Immature natural killer cell (primary cell): ENCODE measurements at places on chromosomes 3 and 15.

DNA sequence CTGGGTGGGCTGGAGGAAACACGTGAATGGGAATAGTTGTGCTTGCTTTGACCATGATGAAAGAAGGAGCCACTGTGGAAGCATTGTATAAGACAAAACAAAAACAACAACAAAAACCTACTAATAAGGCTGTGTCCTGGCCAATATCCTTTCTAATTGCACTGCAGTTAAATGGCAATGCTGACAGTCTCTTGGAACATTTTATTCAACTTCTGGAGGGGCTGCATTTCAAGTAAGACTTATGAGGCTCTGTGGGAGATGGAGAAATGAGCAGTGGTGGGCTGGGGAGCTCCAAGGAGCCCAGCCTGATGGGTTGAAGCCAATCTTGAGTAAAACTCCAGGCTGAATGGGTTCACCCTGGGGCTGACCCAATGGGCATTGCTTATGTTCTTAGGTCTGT, 99.8 kb upstream of the ROPN1 start:
- no peak for DNase-seq

DNA sequence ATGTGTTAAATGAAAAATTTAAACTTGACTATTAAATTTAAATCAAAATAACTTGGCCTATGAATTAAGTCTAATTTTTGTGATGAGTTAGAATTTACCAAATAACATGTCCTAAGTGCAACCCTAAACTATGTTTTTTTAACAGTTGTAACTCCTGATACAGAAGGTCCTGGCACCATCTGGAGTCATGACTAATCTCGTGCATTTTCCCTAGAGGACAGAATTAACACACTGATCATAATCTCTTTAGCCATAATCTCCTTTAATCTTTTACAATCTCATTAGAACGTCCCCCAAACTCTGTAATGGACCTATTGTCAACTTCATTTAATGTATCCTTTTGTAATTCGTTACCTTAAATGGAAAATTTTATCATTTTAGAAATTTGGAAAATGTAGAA, 100.6 kb downstream of the SUCNR1 start:
- no peak for DNase-seq

DNA sequence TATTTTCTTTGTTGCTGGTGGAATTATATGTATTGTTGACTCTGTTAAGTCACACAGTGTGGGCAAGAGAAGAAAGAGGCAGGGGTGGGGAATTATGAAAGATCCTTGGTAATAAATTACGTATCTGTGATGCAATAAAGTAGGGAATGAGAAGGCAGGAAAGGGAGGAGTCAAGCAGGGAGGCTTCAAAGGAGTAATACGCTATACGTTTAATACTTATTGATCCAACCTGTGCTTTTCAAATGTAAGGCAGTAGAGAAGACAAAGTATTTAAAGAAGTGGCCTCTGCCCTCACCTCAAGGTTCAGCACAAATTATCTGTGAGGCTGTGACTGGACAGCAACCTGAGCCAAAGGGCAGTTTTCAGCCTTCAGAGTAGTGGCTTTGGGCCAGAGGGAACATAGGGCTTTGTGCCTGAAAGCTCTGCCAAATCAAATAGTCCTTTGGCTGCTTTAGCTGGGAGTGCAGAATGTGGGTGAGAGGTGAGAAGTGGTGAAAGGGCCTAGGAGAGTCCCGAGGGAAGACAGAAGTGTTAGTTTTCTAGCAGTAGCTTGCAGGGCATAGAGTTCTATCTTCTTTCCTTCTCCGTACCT, 1.2 kb upstream of the PLIN1 start:
- DNase-seq, result no peak

DNA sequence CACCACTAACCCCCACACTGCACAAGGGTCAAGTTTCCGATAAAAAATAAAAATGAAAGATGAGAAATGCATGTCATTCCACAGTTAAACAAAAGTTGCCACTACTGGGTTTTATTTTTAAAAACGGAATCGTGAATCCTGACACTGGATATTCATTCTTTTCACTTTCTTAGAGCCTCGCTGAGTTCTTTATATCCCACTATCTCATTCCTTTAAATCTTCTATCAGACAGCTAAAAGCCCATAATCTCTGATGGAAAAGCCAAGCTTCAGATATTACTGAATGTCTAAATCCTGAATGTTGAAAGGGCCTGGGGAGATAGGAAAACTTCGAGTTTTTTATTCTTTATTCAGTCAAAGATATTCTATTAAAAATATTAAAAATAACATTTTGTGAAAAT, 11.7 kb downstream of the RIOX2 start:
- no peak for DNase-seq

- peak; percentile 24 for DNase-seq
Observed at GRCh38 chr3:43286841-43287499, 630 bp downstream of the SNRK start.

DNA sequence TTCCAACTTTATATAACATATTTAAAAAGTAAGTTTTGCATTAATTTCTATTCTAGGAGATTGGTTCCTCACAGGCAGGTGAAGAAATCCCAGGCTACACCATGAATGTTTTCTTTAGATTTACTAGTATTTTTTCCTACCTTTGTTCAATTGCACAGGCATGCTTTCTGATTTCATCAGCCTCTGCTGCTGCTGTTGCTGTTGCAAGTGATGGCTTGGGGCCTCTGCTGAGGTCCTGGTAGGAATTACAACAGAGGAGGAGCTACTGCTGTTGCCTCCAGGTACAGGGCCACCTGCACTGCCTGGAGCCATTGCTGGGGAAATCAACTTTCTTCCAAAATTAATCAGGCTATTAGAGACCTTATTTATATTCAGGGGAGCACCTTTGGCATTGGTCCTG, 353.3 kb downstream of the PLCL2 start:
- no peak for DNase-seq

- no peak for DNase-seq
Observed at GRCh38 chr3:22728406-22728805, 474.7 kb upstream of the UBE2E2 start.

GRCh38 chr3:87082796-87083440, 92.0 kb upstream of the VGLL3 start:
- no peak for DNase-seq

DNA sequence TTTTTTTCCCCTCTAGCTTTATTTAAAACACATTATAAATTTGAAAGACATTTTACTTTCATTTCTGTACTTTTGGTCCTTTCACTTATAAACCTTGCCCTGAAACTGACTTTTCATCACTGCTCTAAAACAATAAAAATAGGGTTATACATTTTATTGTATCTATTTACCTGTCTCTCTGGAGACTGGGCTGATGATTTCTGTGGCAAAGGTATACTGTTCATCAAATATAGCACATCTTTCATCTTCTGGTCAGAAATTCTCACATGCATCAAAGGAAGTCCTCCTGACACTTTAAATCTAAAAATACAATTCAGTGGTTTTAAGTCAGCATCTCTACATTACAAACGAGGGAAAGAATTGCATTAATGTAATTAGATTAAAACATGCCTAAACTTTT, 86.1 kb downstream of the VPS13C start:
- DNase-seq, result peak; percentile 3

DNA sequence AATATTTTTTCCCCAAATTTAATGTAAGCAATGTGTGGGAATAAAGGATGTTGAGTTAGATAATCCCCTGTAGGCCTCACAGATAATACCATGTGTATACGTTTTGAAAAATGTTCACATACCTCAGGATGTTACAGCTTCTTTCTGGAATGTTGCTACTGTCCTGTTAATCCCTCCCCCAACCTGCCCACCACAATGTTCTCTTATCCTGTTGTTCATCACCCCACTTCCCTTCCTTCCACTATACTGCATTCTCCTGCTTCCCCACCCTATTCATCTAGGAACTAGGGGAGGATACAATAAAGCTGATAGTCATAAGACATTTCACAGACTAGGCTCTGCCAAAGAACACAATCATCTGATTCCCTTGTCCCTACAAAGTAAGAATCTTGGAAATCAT, 92.1 kb downstream of the IGF2BP2 start:
- DNase-seq, result no peak

GRCh38 chr3:156648086-156648485, 26.3 kb upstream of the TIPARP start:
- no peak for DNase-seq

DNA sequence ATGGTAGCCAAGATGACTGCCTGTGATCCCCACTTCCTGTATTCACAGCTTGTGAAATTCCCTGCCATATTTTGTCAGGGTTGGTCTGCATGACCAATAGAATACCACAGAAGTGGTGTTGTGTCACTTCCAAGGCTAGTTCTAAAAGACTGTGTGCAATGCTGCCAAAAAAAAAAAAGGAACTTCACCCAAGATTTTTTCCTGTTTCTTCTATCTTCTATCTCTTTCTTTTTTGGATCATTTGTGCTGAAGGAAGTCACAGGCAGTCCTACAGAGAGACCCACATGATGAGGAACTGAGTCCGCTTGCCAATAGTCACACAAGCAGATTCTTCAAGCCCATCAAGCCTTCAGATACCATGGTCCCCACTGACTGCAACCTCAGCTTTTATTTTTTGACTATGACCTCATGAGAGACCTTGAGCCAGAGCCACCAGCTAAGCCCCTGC, 18.1 kb upstream of the RAF1 start:
- DNase-seq, result no peak

DNA sequence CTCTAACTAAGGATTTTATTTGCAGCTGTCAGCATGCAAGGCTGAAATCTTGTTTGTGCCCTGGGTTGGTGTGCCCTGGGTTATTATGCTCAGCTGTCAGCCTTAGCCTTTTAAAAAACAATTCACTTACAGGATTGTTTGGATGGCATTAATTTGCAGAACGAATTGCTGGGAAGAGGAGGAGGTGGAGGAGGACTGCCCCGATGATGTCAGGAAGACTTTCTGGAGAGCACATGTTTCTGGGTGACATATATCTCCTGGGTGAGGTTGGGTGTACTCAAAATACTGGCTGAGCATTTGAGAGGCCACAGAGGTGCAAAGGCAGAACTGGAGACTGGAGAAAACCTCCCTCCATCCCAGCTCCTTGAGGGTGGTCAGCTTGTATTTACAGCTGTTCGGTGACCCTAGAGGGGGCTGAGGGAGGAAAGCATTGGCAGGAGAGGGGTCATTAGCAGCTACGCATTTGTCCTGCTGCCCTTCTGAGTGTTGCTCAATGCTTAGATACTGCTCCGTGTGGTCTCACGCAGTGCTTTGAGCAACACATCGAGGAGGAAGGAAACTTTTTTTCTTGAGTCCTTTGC, 59.8 kb upstream of the PSMD6 start:
- no peak for DNase-seq

DNA sequence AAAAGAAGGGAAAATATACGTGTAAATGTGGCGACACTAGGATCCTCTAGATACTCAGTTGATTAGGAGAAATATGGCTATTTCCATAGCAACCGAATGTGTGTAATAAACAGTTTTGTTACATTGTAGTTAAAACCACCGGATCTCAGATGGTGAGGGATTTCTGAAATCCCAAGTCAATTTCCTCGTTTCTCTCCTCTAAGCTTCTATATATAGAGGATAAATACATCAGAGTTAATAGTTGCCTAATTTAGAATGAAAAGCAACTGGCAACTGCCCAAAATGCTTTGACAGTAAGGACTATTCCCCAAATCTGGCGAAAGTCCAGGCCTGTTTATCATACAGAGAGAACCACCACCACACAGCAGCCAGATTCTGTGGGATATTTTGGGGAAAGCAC, 112.6 kb downstream of the GABRB3 start:
- DNase-seq, result no peak

DNA sequence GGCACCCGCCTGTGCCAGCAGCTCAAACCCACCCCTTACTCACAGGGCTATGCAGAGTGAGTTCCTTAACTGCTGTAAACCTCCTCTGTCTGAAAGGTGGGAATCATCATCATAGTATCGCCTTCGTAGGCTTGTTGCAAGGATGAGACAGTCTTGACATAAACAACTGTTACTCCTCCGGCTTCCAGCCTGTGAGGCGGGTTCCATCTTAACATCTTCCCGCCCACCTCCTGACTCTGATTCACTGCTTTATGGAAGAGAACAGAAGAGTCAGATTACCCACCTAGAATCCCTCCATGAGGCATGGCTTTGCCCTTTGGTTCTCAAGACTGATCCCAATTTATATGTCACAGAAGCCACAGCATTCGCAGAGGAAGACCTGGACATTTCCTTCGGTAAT, 21.9 kb downstream of the POLR2M start:
- no peak for DNase-seq

- DNase-seq, result no peak
Observed at GRCh38 chr3:127411083-127411727, 123.4 kb upstream of the PRR20G start.

- DNase-seq, result no peak
Observed at GRCh38 chr15:82124331-82125263, 78.8 kb upstream of the MEX3B start.

- DNase-seq, result no peak
Observed at GRCh38 chr3:150742679-150743078, 20.3 kb downstream of the SIAH2 start.

- no peak for DNase-seq
Observed at GRCh38 chr3:131582438-131582837, 79.7 kb upstream of the MRPL3 start.

- no peak for DNase-seq
Observed at GRCh38 chr15:56837273-56837672, 81.2 kb upstream of the TCF12 start.

DNA sequence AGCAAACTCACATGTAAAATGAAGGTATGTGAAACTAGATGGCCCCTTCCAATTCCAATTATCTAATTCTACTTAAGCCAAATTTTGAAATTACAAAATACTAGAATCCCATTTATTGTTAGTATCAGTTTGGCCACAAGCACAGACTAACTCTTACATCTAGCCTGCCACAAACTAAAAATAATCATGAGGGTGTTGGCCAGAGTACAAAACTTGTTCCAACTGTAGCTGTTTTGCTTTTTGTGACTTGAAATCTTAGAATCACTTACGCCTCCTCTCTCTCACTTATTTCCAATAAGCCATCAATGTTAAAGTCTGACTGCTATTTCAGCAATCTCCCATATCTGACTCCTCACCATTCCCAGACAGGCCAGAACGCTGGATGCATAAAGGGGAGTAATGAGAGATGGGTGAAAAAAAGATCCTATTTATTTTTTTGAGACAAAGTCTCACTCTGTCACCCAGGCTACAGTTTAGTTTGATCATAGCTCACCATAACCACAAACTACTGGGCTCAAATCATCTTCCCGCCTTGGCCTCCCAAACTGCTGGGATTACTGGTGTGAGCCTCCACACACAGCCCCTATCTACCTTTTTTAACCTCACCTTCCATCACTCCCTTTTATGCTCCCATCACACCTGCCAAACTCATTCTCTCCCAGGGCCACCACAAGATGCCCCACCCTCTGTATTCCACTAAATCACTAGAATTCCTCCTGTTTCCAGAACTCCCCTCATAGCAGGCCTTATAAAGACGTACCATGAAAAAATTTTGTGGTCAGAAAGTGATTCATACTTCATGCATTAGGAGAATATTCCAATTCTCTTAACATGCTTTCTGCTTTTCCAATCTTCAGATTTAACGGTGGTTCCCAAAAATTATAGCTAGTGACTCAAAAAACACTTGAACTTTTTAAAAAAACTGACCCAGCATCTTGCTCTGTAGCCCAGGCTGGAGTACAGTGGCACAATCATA, 36.5 kb downstream of the ATOSA start:
- no peak for DNase-seq
